ENCODE measurements at places on chromosomes 3 and 15.

GRCh38 chr3:176968631-176969030 lies 228.7 kb downstream of the TBL1XR1 start:
- no peak for DNase-seq

DNA sequence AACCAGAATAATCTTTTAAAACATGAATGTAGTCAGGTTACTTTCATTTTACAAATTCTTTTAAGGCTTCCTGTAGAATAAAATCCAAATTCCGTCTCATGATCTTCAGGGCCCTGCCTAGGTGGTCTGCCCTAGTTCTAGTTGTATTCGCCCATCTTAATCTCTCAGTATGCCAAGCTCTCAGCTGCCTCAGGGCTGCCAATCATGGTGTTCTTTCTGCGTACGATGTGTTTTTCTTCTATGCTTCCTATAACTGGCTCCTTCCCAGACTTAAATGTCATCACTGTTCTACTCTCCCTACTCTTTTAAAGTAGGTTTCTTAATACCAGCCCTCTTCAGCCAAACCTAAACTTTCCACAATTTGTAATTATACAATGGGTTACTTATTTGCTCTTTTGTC lies 107.4 kb downstream of the GREM1 start:
- DNase-seq: no peak

DNA sequence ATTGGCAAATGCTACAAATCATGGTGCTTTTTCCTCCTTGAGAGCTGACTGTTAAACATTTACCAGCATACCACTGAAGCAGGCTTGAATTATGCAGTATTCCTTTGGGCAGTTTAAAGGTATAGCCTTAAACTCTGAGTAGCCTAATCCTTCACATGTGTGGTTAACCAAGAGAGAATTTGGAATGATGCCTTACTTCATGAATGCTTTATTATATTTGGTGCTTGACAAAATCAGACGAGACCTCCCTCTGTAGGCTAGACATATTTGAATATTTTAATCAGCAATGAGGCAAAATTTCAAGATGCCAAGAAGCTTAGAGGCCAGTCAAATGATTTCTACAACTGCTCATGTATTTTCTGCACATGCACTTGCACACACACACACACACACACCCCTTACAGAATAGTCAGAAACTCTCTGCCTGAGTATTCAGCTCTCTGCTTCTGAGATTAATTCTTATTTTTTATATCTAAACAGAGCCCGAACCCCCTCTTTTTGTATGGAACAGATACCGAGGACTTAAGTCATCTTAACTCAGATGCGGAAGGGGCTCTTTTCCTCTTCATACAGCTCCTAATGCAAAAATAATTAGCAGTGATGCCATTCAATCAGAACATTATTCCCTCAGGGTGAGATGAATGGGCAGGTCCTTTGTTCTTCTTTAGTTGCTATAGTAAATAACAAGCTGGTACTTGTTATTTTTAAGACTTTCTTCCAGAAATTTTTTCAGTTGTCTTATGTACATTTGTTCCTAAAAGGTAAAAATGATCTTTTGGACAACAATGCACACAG lies 195.5 kb upstream of the TMC3 start:
- no peak for DNase-seq

- no peak for DNase-seq
Measured at GRCh38 chr15:53522991-53523390, 236.5 kb downstream of the WDR72 start.

DNA sequence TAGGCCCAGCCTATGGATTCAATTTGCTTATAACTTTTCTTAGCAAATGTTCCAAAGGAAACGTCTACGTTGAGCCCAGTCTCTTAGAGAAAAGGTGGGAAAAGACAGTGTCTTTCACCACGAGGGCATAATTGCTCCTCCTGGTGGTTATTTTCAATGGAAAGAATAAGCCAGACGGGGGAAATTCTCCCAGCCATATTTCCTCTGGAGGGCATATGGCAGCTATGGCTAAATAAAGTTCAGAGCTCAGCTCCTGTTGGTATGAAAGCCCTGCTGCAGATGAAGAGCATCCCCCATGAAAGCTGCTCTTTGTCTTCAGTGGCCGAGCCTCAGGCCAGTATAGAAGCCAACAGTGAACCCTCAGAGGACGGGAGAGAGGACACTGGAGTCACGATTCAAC lies 297.9 kb downstream of the RYR3 start:
- no peak for DNase-seq

DNA sequence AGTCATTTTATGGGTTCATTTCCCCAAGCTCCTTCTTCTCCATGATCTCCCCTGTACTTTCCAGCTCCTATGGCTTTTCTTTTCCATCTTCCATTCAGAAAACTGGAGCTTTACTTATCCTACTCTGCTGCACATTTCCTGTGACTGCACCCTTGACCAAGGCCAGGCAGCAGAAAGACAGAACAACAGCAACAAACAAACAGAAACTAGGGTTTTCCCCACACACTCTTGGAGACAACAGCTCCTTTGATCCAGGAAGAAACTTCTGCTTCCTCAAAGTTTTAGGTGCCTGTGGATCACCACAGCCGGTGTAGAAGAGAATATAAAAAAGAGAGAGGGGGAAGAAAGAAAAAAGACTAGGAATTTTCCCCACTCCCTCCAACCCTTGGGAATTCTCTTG lies 342.3 kb upstream of the CFAP20DC start:
- DNase-seq: no peak

DNA sequence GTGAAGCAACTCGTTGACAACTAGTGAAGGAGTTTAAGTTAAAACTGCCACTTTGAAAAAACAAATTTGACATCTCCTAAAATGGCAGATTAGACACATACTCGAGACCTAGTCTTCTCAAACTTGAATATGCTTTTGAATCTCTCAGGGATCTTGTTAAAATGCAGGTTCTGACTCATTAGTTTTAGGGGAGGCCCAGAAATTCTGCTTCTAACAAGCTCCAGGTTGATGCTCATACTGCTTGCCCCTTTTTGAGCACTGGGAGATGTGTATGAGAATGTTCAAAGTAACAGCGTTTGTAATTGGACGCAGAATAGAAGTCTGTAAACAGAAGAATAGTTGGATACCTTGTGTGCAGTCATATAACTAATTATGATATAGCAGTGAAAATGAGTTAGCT lies 1.6 kb downstream of the C3orf38 start:
- peak; percentile 6 for DNase-seq

GRCh38 chr3:85808755-85809154 lies 850.0 kb downstream of the CADM2 start:
- no peak for DNase-seq

GRCh38 chr3:29346828-29347227 lies 66.0 kb downstream of the RBMS3 start:
- no peak for DNase-seq

- peak; percentile 61 for DNase-seq
Measured at GRCh38 chr3:77038468-77038929, 1.4 kb upstream of the ROBO2 start.

GRCh38 chr15:93803421-93804152 lies 427.8 kb upstream of the MCTP2 start:
- DNase-seq: no peak

GRCh38 chr15:31200735-31201151 lies 99.2 kb upstream of the TRPM1 start:
- DNase-seq: peak; percentile 71

GRCh38 chr3:114642951-114643741 lies 349.3 kb downstream of the TIGIT start:
- no peak for DNase-seq

DNA sequence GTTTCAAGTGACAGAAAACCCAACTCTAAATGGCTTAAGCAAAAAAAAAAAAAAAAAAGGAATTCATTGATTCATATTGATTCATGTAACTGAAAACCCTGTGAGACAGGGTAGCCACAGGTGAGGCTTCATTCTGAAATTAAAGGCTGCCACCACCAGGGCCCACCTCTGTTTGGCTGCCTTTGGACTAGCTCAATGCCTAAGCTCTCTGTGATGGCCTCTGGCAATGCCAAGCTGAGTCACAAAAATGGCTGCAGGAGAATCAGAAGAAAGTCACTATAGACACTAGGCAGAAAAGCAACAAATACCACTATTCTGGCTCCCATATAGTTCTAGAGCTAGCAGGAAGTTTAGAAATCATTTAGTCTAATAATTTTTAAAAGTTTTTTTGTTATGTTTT lies 38.2 kb upstream of the GYG1 start:
- DNase-seq: no peak

- DNase-seq: peak; percentile 59
Measured at GRCh38 chr3:129211772-129212171, 28.1 kb upstream of the CNBP start.

DNA sequence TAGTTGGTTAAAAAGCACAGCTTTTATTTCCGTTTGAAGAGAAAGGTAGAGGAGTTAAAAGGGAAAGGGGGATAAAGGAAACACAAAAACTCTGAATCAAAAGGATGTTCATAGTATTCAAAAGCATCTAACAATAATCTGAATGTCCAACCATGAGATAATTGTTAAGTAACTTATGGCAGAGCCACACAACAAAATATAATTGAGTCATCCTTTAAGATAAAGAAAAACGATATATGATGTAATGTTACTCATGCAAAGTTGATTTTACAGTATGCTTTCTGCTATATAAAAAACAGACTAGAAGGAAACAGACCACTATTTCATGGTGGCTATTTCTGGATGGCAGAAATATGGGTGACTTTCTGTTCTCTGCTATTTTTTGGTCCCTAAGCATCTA lies 3.9 kb downstream of the XPC start:
- DNase-seq: no peak

DNA sequence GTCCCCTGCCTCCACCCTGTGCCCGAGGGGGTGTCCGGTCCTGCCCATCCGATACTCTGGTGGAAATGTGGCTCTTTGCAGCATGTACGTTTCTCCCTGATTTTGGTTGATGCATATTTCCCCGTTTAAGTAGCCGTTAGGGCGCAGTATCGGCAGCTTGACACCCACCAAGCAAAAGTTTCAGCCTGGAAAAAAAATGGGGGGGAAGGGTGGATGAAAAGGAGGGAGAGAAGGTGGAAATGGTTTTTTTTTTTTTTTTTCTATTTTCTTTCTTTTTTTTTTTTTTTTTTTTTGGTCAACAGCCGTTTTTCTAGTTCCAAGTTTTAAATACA lies 1.3 kb downstream of the RAP2B start:
- DNase-seq: peak; percentile 29

DNA sequence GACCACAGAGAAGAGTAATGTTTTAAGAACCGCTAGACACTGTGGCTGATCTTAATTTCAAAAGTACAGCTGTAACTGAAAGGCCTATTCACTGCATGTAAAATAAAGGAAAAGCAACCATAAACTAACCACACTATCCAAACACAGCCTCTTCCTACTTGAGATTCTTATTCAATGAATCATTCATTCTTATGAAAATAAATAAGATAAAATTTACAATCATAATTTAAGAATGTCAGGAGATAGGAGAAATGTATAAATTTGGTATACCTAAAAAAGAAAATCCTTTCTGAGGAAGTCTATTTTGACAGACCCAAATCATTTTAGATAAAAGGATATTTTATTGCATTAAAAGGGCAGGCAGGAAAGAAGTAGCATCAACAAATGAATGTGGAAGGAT lies 533.5 kb upstream of the ZNF385D start:
- peak; percentile 8 for DNase-seq

GRCh38 chr15:80695099-80695910 lies at the start of gene ABHD17C:
Gene ABHD17C (plus strand): TSS chr15:80695310. CDS start chr15:80695430, 120 bp downstream.
- DNase-seq: peak; percentile 66

DNA sequence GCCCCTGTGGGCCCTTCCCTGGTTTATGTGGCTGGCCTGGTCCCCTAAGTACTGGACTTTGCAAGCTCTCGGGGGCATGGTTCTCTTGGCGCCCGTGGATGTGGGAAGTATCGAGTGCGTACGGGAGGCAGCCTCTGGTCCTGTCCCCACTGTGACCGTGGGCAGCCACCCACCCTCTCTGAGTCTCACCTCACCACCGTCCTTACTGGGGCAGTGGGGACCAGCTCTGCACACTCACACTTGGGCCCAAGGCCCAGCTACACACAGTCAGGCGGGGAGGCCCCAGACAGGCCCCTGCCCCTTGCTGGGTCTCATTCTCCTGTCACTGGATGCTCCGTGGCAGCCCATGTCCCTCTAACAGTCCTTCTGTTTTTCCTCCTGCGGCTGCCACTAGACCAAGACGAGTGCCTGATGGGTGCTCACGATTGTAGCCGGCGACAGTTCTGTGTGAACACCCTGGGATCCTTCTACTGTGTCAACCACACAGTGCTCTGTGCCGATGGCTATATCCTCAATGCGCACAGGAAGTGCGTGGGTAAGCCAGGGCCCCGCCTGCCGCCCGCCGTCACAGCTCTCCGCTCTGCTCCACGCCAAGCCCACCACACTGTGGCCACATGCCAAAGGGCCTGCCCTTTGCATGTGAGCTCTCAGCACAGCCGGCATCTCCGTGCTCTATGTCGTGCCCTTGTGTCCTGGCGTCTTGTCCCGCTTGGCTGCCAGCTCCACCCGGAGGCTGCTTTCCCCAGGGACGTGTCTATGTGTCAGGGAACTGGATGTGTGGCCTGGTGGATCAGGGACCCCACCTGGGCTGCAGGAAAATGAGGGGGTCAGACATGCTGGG lies 72.7 kb downstream of the FBLN2 start:
- peak; percentile 39 for DNase-seq

DNA sequence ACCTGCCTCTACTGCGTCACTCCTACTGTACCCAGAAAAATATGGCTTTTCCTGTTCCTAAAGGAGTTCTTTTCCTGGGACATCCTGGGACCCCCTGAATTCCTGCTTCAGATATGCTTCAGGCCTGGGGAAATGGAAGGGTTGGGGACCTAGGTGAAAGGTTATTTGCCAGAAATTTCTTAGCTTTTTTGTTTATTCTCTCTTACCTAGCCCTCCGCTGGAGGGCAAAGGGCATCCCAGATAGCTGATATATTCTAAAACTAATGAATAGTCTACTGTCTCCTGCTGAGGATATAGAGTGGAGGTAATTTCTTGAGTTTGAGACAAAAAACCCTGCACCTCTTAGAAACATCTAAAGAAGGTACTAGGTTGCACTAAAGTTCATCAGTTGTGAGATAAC lies 3.6 kb upstream of the ZNF148 start:
- DNase-seq: no peak

DNA sequence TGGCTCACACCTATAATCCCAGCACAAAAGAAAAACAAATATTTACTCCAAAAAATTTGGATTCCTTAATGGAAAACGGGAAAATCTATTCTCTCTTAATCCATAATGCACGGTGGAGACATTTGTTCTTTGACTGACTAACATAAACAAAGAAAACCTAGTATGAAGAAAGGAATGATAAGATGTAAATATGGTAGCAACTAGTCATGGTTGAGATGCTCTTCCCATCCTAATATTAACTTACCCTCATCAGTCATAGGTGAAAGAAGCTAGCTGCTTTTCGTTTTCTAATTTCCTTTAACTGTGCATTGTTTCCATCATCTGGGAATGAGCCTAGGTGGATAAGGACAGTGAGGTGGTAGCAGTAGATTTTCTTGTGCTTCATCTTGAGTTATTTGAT lies 22.0 kb downstream of the MAP4 start:
- no peak for DNase-seq

- no peak for DNase-seq
Measured at GRCh38 chr15:96340348-96340597, 9.8 kb downstream of the NR2F2 start.

DNA sequence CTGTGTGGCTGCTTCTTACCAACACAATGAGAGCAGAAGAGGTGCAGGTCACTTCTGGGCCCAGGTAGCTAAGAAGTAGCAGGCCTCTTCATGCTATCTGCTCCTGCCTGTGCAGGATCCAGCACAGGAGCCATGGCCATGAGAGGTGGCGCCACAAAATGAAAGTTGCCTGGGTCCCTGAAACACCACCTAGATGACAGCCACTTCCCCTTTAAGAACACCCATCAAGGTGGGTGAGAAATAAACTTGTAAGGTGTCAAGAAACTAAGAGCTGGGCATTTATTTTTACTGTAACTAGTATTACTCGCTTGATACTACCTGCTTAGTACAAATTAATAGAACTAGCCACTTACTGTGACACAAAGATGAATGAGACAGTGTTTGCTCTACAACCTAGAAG lies 484.6 kb upstream of the TBL1XR1 start:
- DNase-seq: no peak
